ENCODE measurements at places on chromosomes 7 and 10.
A peak's percentile ranks its signal among the peaks of the same experiment; 100 is the strongest.

GRCh38 chr7:121530227-121531174 is 134.4 kb upstream of the FAM3C start:
- DNase-seq = no peak

GRCh38 chr7:130144312-130145171 is 60.7 kb downstream of the TMEM209 start:
- DNase-seq = no peak

DNA sequence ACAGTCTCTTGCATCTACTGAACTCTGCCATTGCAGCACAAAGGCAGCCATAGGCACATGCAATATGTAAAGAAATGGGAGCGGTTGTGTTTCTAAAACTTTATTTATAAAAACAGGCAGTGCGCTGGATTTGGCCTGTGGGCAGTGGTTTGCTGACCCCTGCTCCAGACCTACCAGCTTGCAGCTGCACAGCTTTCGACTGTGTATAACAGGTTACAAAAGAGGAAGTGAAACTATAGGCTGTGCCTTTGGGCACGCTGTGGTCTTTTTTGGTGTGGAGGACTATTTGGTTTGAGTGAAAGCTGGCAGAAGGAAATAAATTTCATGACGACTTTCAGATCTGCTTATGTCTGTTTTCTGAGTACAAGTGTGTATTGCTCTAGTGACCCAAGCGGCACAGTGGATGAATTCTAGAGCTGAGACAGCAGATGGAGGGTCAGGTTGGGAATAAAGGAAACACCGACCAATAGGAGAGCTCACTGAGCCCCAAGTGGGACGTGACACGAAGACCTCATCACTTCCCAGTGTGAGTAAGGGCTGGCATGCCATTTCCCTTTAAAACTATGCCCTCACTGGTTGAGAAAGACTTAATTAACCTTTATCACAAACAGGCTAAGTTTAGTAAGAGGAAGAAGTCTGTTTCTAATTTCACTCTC is 152.7 kb downstream of the ANK3 start:
- peak; percentile 49 for DNase-seq

- no peak for DNase-seq
Measured at GRCh38 chr10:10818082-10818481, 199.6 kb upstream of the CELF2 start.

GRCh38 chr10:33304423-33305225 is 29.8 kb downstream of the NRP1 start:
- no peak for DNase-seq

- DNase-seq = no peak
Measured at GRCh38 chr10:11510736-11511135, 100.7 kb downstream of the USP6NL start.

GRCh38 chr7:134009314-134010110 is 117.6 kb upstream of the LRGUK start:
- DNase-seq = no peak

DNA sequence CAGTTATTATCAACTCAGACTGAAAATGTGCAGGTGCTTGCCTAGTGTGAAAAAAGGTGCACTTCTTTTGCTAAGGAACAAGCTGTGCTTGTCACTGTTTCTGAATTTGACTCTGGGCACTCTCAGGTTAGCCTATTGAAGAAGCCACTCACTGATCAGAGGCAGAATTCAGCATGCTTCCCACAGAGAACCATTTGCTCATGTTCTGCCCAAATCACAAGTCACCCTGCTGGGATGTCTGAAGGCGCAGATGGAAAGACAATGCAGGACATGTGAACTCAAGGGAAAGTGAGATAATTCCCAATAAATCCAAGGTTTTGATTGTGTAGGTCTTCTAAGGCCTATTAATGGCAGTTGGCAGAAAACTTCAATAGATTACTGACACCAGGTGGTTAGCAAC is 47.8 kb upstream of the CSTF2T start:
- DNase-seq = no peak

DNA sequence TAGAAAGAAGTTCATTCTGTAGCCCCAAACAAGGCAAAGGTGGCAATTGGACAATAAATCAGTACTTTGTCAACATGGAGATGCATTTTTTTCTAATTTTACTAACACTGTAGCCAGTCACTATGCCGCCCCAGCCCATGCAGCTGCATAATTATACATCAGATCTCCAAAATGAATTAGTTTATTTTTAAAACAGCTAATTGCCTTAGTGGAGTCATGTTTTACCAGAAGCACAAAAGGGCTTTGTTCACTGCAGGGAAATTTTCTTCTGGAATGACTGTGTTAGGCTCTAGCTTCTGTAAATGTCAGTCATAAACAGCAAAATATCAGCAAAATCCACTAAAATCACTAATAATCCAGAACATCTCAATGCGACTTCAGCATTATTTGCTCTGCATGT is 20.1 kb upstream of the HDAC9 start:
- no peak for DNase-seq

DNA sequence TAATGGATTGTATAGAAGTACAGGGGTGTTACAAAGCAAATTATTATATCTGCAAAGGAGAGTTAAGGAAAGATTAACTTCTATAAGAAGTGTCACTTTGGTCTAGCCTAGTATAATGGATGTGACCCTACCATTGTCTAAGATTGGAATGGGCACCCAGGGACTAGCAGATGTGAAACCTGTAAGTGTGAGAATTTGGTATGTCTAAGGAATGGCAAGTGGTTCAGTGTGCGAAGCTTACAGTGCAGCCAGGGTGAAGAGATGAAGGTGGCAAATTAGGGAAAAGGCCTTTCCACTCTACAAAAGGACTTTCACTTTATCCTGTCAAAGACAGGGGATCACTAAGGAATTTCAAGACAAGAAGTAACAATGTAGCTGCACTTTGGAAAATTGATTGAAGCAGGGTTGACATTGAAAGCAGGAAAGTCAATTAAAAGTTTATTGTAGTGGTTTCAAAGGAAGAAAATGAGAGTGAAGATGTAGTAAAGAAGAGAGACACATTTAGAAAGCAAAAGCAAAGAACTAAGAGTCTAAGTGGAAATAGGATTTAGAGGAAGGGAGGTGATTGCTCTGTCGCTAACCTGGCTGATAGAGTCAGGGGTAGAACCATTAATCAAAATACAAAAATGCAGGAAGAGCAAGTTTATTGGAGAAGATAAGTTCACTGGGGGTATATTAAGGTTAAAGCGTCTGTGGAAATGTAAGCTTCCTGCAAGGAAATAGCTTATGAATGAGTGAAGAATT is 47.4 kb downstream of the KCND2 start:
- no peak for DNase-seq

DNA sequence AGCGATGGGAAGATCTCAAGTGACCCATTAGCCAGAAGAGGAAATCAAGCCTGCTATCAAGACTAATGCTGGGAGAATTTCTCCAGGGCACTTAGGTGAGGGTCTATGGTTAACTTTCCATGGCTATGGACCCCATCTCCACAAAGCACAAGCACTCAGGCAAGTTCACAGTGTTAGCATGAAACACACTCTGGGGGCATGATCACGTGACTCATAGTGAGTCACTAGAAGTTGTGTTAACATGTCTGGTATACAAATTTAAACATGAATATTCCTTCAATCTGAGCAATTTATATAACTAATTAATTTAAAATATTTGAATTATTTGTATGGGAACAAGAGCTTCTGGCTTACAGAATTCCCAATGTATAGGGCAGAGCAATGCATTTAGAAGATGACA is 131.8 kb downstream of the FAM204A start:
- DNase-seq = no peak

DNA sequence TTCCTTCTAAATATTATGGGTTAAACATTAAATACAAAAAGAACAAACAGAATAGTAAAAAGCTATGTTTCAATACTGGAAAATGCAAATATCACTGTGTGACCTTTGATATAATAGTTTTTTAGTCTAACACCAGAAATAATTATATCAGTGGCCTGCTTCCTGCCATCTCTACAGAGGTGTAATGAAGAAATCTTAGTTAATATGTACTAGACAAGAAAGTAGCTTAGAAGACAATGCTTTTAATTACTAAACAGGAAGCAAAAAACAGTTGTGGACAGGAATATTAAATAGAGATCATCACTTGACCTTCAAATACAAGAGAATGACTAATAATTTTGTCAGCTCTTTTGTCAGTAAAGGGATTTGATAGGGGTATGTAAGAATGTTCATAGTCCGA is 47.4 kb upstream of the LRRN3 start:
- no peak for DNase-seq

DNA sequence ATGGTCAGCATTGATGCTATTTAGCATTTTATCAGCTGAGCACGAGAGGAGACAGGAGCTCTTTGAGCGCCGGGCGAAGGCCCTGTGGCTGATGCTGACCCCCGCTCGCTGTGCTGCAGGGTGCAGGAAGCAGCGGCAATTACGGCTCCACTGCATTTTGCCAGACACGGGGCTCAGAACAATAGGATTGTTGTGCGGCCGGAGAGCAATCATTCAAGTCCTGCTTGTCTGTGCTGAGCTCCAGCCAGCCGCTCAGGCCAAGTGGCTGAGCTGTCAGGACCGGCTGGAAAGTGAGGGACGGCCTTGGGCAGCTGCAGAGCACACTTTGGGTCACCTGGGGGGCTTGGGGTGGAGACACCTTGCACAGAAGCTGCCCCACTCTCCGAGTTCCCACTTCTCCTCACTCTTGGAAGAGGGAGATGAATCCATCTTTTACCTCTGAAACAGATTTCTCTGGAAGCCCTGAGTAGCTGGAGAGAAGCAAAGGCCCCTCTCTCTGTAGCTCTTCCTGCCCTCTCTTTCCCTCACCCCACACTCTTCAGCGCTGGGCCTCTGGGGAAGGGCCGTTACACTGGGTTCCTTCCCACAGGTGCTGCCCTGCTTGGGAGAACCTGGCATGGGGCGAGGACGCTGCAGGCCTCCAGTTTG is 17.3 kb upstream of the ADARB2 start:
- no peak for DNase-seq

- no peak for DNase-seq
Measured at GRCh38 chr10:17265468-17265867, 37.4 kb downstream of the VIM start.

DNA sequence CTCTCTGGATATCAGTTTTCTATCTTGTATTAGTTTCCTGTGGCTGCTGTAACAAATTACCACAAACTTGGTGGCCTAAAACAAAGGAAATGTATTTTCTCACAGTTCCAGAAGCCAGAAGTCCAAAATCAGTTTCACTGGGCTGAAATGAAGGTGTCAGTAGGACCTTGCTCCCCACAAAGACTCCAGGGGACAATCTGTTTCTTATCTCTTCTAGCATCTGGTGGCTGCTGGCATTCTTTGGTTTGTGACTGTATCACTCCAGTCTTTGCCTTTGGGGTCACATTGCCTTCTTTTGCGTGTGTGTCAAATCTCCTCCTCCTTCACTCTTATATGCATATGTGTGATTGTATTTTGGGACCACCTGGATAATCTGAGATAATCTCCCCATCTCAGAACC is 153.0 kb upstream of the PRPS1L1 start:
- DNase-seq = no peak

DNA sequence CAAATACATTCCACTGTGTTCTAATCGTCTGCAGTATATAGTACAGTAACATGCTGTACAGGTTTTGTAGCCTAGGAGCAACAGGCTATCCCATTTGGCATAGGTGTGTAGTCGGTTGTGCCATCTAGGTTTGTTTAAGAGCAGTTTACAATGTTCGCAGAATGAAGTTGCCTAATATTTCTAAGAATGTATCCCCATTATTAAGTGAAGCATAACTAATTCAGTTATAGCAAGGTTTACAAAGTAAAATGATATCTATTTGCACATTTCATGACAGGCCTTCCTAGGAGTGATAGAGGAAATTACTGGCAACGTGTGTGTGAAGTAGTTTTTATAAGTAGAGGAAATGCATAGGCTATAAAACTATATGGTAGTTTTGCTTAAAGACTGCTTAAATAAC is 4.0 kb downstream of the CREM start:
- peak; percentile 42 for DNase-seq

DNA sequence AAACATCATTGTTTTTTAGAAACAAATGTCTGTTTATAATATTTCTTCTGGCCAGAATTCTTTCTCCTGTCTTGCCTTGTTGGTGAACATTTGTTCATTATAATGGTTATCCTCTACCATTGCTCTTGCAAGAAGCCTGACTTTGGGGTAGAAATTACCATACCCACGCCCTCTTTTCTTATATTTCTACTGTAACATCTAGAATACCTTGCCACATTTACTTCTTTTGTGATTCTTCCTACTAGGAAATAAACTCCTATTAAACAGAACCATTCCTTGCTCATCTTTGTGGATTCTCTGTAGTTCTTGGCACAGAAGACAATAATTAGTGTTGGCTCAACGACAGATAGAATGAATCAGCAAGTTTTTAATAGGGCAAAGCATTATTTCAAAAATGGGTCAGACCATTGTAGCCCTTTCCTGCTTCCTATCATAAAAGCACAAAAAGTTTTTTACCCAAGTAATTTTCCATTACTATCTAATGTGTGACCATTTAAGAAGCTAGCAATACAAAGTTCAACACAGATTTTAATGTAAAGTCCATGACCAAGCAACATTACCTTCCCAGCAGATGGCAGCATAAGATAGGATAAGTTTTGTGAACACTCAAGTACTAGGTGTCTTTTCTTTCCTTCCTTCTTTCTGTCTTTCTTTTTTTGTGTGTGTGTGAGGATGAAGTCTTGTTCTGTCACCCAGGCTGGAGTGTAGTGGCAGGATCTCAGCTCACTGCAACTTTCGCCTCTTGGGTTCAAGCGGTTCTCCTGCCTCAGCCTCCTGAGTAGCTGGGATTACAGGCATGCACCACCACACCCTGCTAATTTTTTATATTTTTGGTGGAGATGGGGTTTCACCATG is 270.4 kb downstream of the HGF start:
- peak; percentile 88 for DNase-seq

GRCh38 chr7:124440081-124440480 is 325.5 kb downstream of the GPR37 start:
- DNase-seq = no peak

GRCh38 chr7:28615091-28615490 is 202.8 kb downstream of the CREB5 start:
- DNase-seq = no peak

GRCh38 chr10:59434463-59435321 is 72.3 kb upstream of the FAM13C start:
- no peak for DNase-seq

GRCh38 chr7:52423251-52423650 is 612.2 kb upstream of the POM121L12 start:
- no peak for DNase-seq

GRCh38 chr7:23294549-23295400 is 4.4 kb upstream of the MALSU1 start:
- peak; percentile 23 for DNase-seq

DNA sequence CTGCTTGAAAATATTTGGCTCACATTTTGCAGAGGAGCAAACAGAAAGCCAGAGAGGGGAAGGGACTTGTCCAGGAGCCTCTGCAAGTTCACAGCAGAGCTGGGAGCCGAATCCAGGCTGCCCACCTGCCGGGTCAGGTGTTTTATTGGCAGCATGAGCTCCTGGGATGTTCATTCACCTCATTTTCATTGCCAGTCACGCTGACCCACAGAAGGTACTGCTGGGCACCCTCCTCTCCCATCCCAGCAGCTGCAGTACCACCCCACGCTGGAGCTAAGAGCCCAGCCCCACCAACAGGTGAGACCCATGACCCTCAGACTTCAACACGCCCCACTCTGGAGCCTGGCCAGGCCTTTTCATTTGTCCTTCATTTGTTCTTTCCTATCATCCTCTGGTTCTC is 102.7 kb downstream of the GRID1 start:
- no peak for DNase-seq

- no peak for DNase-seq
Measured at GRCh38 chr7:131692131-131692960, 135.9 kb upstream of the PODXL start.

- DNase-seq = no peak
Measured at GRCh38 chr10:76082232-76082631, 650.8 kb downstream of the LRMDA start.

All from T47D (cell line).